ENCODE measurements at places on chromosomes 2 and 18.

DNA sequence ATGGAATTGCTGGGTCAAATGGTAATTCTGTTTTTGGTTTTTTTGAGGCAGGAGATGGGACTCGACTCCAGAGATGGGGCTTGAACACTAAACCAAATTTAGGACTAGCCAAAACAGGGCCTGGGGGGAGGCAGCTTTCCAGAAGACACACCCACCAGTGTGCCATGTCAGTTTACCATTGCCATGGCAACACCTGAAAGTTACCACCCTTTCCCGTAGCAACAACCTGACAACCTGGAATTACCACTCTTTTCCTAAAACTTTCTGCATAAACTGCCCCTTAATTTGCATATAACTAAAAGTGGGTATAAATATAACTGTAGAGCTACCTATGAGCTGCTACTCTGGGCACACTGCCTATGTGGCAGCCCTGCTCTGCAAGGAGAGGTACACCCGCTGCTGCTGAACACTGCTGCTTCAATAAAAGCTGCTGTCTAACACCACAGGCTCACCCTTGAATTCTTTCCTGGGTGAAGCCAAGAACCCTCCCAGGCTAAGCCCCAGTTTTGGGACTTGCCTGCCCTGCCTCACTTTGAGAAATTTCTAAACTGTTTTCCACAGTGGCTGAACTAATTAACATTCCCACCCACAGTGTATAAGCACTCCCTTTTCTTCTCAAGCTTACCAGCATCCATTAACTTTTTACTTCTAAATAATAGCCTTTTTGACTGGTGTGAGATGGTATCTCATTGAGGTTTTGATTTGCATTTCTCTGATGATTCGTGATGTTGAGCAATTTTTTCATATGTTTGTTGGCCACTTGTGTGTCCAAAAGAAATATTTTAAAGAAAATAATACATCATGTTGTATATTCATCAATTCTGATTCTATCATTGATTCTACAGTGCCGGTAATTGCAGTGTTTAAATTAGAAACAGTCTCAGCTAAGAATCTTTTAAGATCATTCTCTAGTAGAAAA lies 10.6 kb downstream of the CDK15 start:
- DNase-seq: no peak

GRCh38 chr2:160984426-160985077 lies 175.7 kb upstream of the TANK start:
- DNase-seq: no peak

DNA sequence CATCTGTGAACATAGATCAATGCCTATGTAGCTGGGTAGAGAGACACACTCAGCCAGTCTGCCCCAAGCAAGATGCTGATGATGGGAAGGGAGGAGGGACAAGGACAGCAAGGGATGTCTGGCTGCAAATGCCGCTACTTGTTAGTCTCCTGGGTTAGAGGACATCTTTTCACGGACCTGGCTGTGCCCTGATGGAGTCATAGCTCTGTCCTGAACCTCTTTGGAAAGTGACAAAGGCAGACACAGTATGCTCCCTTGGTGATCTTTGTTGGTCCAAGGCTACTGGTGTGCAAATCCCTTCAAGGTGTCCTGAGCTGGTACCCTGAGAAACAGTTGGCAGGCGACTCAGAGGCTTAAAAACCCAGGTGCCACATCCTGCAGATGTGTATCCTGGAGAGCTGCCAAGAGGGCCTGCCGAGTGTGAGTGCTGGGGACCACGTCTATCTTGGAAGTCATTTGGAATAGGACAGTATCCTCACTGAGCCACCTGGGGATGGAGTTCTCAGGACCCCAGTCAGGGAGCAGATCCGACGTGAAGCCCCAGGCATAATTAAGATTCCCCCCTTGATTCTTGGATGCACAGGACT lies 10.8 kb downstream of the FOSL2 start:
- no peak for DNase-seq

GRCh38 chr2:27773959-27774358 lies 2.4 kb downstream of the MRPL33 start:
- no peak for DNase-seq

GRCh38 chr2:12686708-12687283 lies 29.9 kb upstream of the TRIB2 start:
- no peak for DNase-seq

All from NCI-H748 treated with DMSO at 0.1 percent for 48 hours (cell line).